Thymus (tissue), 14 donors: ENCODE measurements at places on chromosomes 11 and 22. TPM values are rescaled to one million over a fixed set of nuclear protein-coding genes. Genes with fewer than 3 reads are reported as not detected.

ARL14EP gene
- 33.7 TPM for total RNA-seq

MUC6 gene
- 0.19 TPM for total RNA-seq

FAM180B gene
- total RNA-seq: not detected

SLC17A6 gene
- under 0.01 TPM for total RNA-seq

CSNK2A3 gene
- total RNA-seq: 1.5 TPM

AASDHPPT gene
- 39.8 TPM for total RNA-seq

GSTT2B gene
- total RNA-seq: 1.1 TPM

NXPE4 gene
- total RNA-seq: not detected

MUC2 gene
- under 0.01 TPM for total RNA-seq

ACTN3 gene
- 0.05 TPM for total RNA-seq

POU2AF1 gene
- total RNA-seq: 0.90 TPM

GRIA4 gene
- total RNA-seq: under 0.01 TPM

CEP57 gene
- total RNA-seq: 87.6 TPM

MRGPRX2 gene
- not detected for total RNA-seq

C11orf86 gene
- not detected for total RNA-seq

APOC3 gene
- 1.1 TPM for total RNA-seq

OR5T3 gene
- not detected for total RNA-seq

NCAPH2 gene
- 57.6 TPM for total RNA-seq

MUC15 gene
- 6.1 TPM for total RNA-seq

RAPSN gene
- 0.42 TPM for total RNA-seq

BEST1 gene
- total RNA-seq: 0.47 TPM

LRRC10B gene
- 4.1 TPM for total RNA-seq

MCAM gene
- 20.1 TPM for total RNA-seq

TRIM29 gene
- 19.4 TPM for total RNA-seq

OR56A1 gene
- total RNA-seq: not detected

ART1 gene
- not detected for total RNA-seq

RHOD gene
- total RNA-seq: 2.8 TPM

MS4A8 gene
- total RNA-seq: 0.14 TPM

TTC28 gene
- 5.5 TPM for total RNA-seq

TP53I11 gene
- 6.1 TPM for total RNA-seq

PGM2L1 gene
- total RNA-seq: 8.0 TPM

PGR gene
- total RNA-seq: 0.05 TPM

FIBIN gene
- 1.9 TPM for total RNA-seq

INPP5J gene
- 0.47 TPM for total RNA-seq

CYP2D6 gene
- total RNA-seq: 0.42 TPM

OR4A16 gene
- not detected for total RNA-seq

SYT7 gene
- total RNA-seq: 0.14 TPM
